ENCODE measurements at places on chromosomes 2 and 18.

GRCh38 chr18:73948497-73948896 is 199.1 kb downstream of the FBXO15 start:
- DNase-seq = no peak

- no peak for DNase-seq
Measured at GRCh38 chr2:178012639-178013038, 59.9 kb downstream of the PDE11A start.

GRCh38 chr18:71673498-71673897 is 870.6 kb downstream of the CBLN2 start:
- DNase-seq = no peak

DNA sequence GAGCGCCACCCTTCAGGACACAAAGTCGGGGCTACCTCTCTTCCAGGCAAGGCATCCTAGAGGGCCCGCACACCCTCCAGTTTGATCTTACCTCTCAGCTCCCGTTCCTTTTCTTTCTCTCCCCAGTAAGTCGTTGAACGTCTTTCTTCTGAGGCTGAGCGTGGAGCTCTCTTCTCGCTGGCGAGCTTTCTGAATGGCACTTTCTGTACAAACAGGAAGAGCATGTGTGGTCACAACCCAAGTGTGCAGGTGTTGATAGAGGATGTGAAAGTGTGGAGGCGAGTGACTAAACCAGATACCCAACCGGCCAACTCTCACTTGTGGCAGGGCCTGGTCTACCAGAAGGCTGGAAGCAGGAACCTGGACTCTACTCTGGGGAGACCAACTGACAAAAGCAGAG is at the start of gene AFF3:
Gene AFF3, minus strand, starts transcription at position 198 of the 400 bp plus-strand sequence. CDS start 38,136 bp downstream, outside the sequence.
- DNase-seq = no peak

GRCh38 chr2:27701676-27702075 is 38.0 kb downstream of the SLC4A1AP start:
- DNase-seq = no peak

GRCh38 chr18:66729442-66730239 is 125.8 kb upstream of the CDH19 start:
- no peak for DNase-seq

- no peak for DNase-seq
Measured at GRCh38 chr2:236370847-236371409, 106.7 kb upstream of the ASB18 start.

DNA sequence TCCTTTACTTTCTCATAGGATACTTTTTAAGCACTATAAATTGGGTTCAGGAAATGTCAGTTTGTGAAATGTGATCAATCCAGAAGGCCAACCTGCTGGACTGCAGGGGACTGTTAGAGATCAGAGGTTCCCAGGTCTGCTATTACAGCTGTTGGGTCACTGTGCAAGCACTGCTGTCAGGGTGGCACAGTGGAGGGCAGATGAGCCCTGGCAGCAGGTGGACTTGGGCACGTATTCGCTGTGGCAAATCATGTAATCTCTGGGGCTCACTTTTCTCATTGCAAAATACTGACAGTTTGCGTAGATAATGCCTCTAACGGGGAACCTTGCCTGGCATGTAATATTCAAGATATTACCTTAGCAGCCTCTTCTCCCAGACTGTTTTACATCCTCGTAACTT is 18.1 kb downstream of the RAB31 start:
- DNase-seq = no peak

Data from brain pericyte (primary cell).